ENCODE measurements at places on chromosomes 5 and 9. TPM values are rescaled to one million over a fixed set of nuclear protein-coding genes. Genes with fewer than 3 reads are reported as not detected.

The PCDHA10 gene
- total RNA-seq, result 5.5 TPM

The FIBCD1 gene
- 6.1 TPM for total RNA-seq

The CDKN2B gene
- 0.31 TPM for total RNA-seq

The MEF2C gene
- 1.4 TPM for total RNA-seq

The CTXN3 gene
- total RNA-seq, result not detected

The GARIN3 gene
- total RNA-seq, result not detected

GRCh38 chr5:170067574-170068170, 38.0 kb upstream of the FOXI1 start:
- no peak for DNase-seq

DNA sequence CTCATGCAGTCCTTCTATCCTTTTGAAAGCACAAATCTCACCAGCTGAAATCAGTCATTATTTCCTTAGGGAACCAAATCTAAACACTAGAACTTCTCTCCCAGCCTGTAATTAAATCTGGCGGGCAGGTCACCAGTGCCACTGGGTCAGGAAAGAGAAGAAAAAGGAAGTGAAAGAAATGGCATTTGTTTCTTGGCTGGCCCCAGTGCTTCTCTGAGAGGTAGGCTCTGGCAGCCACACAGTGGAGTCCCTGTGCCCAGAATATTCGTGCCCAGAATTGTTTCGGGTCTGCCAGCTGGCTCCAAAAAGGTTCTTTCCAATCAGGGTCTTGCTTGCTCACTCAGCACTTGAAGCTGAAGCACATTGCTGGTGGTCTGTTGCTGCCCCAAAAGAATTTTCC, 133.9 kb upstream of the MTAP start:
- DNase-seq, result no peak

GRCh38 chr5:108311682-108312081, 70.2 kb downstream of the FBXL17 start:
- DNase-seq, result no peak

DNA sequence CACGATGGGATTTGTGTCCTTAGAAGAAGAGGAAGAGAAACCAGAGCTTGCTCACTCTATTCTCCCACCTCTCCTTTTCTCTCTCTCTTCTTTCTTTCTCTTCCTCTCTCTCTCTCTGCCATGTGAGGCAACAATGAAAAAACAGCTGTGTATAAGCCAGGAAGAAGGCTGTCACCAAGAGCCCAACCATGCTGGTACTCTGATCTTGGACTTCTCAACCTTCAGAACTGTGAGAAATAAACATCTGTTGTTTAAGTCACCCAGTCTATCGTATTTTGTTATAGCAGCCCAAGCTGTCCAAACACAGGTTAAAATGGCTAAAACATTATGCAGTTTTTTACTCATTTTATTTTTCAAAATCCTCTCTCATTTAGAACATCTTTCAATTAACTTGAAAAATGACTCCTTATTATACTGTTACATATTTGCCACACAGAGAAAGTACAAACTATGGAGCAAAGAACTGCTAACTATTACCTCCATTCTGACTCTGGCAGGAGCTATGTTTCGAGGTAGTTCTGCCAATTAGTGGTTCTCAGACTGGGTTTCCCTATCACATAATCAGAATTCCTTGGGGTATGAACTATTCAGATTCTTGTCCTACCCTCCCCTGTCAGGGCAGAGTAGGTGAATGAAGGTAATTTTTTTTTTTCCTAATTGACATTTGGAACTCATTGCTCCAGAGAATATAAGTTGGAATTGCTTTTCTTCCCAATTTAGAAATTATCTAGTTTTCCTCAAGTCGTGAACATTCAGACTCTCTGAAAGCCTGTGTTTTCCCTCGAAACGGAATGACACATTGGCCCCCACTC, 434.6 kb downstream of the ENC1 start:
- DNase-seq, result no peak

GRCh38 chr9:27157736-27158135, 48.7 kb downstream of the TEK start:
- no peak for DNase-seq

DNA sequence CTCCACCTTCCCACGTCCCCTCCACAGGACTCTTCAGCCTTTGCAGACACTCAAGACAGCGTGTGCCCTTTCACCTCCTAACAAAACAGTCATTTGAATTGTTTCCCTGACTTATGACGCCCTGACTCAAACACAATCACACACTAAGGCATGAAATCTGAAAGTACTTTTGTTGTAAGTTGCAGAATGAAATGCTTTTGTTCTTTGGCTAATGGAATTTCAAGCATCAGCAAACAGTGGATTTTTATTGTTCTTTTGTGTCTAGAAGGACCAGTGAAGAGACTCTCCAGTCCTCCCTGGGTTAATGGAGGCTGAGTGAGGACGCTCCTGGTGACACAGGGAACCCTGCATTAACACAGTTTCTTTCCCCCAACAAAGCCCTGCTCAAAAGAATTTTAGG, 380.1 kb downstream of the CTNND2 start:
- no peak for DNase-seq
